ENCODE measurements at places on chromosomes 5 and 9. TPM values are rescaled to one million over a fixed set of nuclear protein-coding genes. Genes with fewer than 3 reads are reported as not detected.

- no peak overlapping the region for H3K27ac ChIP-seq
- no peak overlapping the region for H3K4me3 ChIP-seq
- DNase-seq, result no peak
- H3K36me3 ChIP-seq, result no peaks in the 10 kb centered on the region
- peaks cover 10% of the 10 kb centered on the region for H3K4me1 ChIP-seq
Observed at GRCh38 chr9:21295992-21296391, 9.1 kb downstream of the IFNA5 start.

DNA sequence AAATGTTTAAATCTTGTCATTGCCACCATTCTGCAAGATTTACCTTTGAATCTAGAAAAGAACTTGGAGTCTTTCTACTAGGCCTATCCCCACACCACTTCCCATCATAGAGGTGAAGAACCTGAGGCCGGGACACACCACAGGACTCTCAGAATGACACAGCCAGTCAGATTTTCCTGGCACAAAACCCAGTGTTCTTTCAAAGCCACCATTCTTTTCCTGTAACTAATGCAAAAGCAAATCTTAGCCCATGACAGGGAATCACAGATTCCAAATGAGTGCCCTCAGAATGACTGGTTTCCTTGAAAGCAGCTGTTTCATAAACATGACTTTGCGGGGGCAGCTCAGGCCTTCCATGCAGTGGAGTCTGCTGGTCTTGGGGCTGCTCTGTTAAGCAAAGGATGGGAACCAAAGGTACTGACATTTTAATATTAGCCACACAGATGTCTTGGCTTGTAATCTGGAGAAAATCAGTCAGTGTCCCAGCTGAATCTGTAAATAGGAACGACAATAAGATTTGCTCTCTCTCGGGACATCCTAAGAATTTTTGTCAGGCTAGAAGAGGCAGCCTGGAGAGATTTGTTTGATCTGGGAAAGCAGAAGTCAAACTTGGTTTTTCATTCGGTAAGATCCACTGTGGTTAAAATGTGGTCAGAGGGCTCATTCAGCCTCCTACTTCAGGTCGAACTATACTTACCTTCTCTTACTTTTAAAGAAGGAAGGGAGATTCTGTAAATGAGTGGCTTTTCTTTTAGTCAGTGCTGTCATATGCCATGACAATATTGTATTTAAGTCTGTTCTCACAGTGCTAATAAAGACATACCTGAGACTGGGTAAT is 115.1 kb downstream of the PALM2AKAP2 start:
- no peaks in the 10 kb centered on the region for H3K36me3 ChIP-seq
- peaks cover 23% of the 10 kb centered on the region for H3K4me1 ChIP-seq
- H3K27ac ChIP-seq, result peak overlapping the region; percentile 74

GRCh38 chr5:1295650-1296037 is 776 bp upstream of the TERT start:
- no peak overlapping the region for H3K4me3 ChIP-seq
- H3K36me3 ChIP-seq, result no peaks in the 10 kb centered on the region
- no peaks in the 10 kb centered on the region for H3K27me3 ChIP-seq
- no peak for DNase-seq
- no peaks in the 10 kb centered on the region for H3K4me1 ChIP-seq

DNA sequence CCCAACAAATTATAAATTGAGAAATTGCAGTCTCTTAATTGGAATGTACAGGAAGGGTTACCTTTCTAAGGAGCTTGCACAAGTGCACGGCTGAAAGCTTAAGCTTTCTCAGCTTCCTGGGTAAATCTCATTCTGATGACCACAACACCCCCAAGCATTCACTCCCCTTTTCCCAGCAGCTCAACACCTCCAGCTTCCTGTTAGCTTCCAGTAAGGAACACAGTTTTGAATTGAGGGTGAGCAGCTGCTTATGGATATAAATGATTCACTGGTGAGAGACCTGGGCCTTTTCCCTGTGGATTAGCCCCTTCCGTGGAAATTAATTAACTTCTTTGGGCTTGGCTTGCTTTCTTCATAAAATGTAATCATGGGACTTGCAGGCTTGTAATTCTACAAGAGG is 101.2 kb downstream of the SLC28A3 start:
- no peaks in the 10 kb centered on the region for H3K36me3 ChIP-seq
- no peak overlapping the region for H3K27ac ChIP-seq
- DNase-seq, result no peak
- H3K27me3 ChIP-seq, result no peaks in the 10 kb centered on the region
- no peak overlapping the region for H3K4me3 ChIP-seq

Gene LHX3
- total RNA-seq, result not detected

Gene ANKRD18B
- total RNA-seq, result not detected
